ENCODE measurements at places on chromosomes 13 and 19.

GRCh38 chr13:99383511-99383921 is 76.3 kb upstream of the GPR183 start:
- DNase-seq, result no peak

DNA sequence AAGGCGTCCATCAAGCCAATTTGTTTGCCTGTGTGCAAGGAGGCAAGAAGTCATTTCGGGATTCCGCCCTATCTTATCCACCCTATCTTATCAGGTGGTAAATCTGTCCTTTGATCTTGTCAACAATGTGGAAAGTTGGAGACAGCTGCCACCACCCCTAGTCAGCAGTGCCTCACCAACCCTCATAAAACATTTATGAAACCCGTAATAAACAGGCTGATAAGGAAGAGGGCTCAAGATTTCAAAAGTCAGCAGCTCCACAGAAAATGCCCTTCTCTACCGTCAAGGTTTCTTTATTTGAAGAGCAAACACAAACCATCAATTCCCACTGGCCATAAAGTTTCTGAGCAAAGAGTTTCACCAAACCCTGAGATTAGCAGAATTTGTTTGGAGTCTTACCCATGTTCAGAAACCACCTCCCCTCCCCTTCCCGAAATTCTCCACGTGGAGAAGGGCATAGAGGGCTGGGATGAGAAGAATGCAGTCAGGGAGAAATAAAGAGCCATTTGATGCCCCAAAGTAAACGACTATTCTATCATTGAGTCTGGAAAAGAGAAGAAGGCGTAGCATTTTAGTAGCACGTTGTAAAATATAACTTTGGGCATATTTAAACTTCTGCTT is 196.0 kb upstream of the GPR12 start:
- DNase-seq, result no peak

DNA sequence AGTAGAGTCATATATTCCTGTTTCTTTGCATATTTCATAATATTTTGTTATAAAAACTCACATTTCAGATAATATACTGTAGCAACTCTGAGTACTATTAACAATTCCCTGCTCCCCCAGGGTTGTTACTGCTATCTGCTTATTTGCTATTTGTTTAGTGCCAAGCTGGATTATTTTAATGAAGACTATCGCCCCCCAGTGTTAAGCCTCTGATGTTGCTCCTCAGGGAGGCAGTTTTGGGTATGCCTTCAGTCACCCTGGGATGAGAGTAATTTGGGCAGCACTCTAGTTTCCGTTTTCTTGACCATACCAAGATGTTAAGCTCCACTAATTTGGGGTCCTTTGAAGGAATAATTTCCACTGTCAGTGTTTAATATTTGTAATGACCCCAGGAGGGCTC is 46.0 kb downstream of the MICU2 start:
- DNase-seq, result no peak

- DNase-seq, result no peak
These were observed 41.1 kb downstream of the CEACAM1 start for GRCh38 chr19:42487032-42487797.

DNA sequence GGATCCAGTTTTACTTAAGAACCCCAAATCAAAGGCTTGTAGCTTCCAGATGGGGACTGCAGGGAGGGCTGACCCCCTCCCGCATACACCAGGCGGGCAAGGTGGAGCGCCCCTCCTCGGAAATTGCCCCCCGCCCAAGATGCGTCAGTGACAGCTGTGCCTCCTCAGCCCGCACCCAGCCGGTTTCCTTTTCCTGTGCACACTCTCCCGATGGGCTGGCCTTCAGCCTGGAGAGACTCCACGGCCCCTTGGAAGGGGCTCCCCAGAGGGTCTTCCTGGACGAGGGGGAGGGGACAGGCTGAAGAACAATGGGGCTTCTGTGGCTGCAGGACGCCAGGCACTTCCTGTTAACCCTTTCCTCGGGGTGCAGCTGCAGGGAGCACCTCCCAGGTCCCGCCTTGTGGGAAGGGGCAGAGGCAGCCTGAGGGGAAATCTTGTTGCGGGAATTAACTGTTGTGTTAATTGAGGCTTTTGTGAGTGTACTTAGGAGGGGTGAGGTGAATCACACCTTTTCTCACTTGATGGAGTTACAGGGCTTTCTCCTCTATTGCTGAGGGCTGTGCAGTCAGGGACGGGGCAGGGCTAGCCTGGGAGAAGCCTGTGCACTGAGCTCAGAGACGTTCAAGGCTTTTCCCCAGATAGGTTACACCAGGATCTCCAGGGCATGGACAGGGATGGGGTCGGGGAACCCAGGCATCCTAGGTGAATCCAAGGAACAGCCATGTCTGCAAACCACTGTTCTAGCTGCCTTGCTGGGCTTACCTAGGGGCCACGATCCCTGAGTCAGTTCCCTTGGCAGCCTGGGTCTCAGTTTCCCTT is 14.3 kb downstream of the IER2 start:
- DNase-seq, result peak; percentile 72

GRCh38 chr19:33263325-33264023 is 37.8 kb upstream of the SLC7A10 start:
- DNase-seq, result no peak

All from foreskin keratinocyte (primary cell).